ENCODE measurements at places on chromosomes 1 and 21. TPM values are rescaled to one million over a fixed set of nuclear protein-coding genes. Genes with fewer than 3 reads are reported as not detected.

CFHR3 gene
- 0.61 TPM for total RNA-seq

DNA sequence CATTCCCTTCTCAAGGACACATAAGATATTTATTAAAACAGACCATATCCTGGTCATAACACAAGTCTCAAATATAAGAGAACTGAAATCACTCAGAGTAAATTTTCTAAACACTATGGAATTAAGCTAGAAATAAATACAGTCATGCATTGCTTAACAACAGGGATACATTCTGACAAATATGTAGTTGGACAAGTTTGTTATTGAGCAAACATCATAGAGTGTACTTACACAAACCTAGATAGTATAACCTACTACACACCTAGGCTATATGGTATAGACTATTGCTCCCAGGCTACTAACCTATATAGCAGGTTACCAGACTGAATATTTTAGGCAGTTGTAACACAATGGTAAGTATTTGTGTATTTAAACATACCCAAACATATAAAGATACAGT, 104.0 kb downstream of the MIS18A start:
- DNase-seq: no peak

- DNase-seq: no peak
These were observed 2.6 kb downstream of the GPR161 start for GRCh38 chr1:168134132-168134531.

PADI2 gene
- 0.29 TPM for total RNA-seq

DNA sequence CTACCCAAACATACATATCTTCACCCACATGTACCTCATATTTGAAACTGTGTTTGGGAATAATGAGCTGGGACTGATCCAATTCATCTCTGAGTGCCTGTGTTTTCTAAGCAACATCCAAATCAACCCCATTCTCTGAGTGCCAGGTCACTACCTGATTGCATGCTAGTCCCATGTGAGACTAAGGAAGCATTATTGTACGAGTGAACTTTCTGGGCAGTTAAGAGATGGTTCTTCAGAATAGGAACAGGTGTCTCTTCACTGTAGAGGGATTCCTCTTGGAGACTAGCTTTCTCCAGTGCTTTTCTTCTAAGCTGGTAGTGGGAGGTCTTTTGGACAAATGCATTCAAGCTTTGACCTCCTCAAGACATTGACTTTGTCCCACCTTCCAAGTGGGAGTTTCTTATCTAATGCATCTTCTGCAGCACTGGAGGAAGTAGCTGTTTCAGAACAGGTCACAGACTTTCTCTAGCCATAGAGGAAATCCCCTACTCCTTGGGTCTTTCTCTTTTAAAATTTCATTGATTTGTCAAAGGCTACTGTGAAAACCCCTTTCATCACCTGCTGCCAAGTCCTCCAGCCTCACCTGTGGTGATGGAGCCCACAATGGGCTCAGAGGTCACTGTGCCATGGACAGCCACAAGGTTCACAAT, 172.0 kb upstream of the KIAA0040 start:
- DNase-seq: no peak

S100A8 gene
- 25.2 TPM for total RNA-seq

EXTL1 gene
- total RNA-seq: not detected

DNA sequence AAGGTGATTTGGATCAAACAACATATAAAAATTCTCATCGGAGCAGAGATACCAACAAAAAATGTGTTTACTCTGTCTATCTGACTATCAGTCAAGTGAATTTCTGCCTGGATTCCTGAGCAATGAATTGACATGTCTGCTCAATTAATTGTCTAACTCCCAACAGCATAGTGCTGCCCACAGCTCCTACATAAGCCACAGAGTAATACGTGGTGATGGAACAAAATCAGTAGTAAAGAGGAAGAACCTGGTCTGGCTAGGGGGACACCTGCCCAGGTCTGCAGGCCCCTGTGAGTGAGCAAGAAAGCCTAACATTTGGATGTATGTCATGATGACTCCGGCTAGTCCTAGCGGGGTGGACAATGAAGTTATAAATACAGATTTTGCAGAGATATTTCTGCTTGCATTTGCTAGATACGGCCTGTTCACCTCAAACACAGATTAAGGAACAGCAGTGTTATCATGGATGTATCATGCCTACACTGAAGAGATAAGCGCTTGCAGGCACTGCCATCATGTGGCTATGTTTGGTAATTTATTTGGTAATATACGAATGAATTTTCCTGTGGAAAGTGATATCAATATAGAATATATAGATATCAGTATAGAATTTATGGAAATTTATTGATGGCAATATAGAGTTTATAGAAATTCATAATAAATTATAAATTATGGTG, 69.6 kb upstream of the LRRC8B start:
- peak; percentile 23 for DNase-seq

DNA sequence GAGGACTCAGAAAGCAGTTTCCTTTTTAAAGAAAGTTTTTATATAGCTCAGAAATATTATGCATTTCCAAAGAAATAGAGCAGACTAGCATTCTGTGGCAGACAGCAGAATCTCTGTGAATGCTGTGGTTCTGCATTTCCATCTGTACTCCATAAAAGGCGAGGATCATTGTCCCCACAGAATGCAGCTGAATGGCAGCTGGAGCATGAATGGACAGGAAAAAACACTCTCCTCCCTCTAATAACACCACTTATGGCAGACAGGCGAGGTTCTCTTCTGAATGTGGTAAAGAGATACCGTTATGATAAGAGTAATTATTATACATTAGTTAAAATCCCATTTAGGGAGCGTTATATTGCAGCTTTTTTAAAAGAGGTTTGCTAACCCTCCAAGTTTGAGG, 81.4 kb upstream of the WLS start:
- no peak for DNase-seq

DNA sequence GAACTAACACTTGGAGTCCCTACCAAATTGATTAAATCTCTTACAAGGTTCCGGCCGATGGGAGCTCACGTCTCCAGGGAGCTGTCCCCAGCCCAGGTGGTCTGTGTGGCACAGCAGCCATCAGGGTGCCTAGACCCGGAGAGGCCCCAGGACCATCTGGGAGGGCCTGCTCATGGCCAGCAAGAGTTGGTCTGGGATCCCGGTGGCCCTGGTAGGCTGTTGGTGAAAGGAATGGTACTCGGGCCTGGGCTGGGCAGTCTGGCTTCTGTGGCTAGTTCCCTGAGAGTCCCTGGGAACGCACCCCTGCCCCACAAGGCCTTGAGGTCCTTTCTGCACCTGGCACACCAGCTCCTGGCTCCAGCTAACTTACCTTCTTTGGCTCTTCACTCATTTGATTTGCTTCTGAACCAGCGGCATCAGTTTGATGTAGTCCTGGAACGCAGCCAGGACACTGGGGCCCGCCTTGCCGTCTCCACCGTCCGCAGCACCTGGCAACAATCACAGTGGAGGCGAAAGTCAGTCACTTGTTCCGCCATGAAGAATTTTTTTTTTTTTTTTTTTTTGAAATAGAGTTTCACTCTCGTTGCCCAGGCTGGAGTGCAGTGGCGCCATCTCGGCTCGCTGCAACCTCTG, 62.5 kb downstream of the SCCPDH start:
- no peak for DNase-seq

DNA sequence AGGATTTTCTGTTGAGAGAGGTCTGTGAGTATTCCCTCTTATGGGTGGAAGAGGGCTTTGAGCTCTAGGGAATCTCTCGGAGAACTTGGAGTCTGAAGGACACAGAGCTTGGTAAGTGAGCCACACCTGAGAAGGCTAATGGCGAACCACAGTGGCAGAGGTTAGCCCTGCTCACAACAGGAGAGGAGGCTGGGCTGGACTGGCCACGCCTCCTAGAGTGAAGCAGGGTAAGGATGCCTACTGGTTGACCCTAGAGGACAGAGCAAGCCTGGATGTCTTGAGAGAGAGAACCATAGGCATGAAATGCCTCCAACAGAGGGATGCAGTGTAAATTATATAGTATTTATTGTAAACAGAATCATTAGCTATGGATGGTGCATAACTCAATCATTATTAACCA, 232.6 kb downstream of the PCP4 start:
- DNase-seq: no peak

MRPL39 gene
- 10.3 TPM for total RNA-seq

DNA sequence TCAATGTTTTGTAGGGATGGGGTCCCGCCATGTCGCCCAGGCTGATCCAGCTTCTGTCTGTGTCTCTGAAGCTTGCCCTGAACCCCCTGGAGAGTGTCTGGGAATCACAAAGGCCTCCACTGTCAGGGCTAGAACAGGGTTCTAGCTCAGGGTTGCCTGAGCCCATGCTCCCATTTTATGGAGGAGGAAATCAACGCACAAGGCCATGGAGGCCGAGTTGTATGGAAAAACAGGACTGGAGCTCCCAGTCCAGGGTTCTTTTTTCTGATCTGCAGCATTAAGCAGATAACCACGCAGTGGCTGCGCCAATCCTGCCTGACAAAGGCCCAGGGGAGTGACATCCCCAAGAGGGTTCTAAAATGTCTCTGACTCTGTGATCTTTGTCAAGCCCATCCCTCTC, 67.6 kb upstream of the NBPF3 start:
- no peak for DNase-seq

APCS gene
- not detected for total RNA-seq

GRCh38 chr1:50724626-50725286, 235.3 kb downstream of the FAF1 start:
- no peak for DNase-seq

Measured in uterus (tissue), 4 donors.